ENCODE measurements at places on chromosomes 3 and 15.

DNA sequence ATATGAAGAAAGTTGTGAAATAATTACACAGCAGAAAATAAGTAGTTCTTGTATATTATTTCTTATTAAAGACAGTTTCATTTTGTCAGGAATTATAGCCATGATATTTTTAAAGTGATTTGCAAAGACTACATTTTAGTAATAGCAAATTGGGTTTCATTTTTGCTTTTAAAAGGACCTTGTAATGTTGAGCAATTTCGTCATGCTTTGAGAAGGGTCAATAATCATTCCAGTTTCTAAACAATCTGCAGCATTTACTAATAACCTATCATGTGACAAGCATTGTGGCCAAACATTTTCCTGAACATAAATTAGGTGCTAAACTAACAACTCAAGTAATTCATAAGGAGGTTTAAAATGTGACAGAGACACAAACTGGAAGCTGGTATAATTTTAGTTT is 214.4 kb upstream of the CBLB start:
- no peak for DNase-seq

DNA sequence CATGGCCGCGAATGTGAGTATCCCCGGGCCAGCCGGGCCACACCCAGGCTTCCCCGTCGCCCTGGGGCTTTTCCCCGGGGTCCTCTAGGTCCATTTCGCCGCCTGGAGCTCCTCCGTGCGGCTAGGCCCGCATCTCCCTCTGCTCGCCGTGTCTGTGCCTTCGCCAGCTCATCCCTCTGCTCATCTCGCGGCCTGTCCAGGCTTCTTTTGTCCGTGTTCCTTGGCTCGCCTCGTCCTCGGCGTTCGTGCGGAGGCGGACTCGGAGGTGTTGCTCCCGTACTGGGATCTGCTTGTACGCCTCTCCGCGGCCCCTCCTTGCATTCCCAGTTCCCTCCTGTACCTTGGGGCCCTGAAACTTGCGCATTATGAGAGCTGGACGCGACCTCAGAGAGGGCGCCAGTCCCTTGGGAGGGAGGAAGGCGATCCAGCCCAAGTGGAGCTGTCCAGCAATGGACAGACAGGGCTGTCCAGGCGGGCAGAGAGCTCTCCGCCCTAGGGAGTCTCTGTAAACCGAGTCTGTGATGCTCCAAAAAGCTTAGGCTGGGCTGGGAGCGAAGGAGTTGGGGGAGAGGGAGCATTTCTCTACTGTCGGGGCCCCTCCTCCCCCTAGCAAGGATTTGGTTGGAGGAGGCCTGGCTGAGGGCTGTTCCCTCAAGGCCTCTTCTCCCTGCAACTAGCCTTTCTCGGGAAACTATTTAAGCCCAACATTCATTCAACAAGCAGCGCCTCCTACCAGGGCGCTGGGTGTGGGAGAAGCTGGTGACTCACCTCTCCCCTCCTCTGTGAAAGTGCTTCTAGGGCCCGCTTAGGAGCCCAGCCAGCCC is 553 bp downstream of the TMEM43 start:
- peak; percentile 53 for DNase-seq

- no peak for DNase-seq
Measured at GRCh38 chr3:152497457-152497856, 228.7 kb downstream of the MBNL1 start.

DNA sequence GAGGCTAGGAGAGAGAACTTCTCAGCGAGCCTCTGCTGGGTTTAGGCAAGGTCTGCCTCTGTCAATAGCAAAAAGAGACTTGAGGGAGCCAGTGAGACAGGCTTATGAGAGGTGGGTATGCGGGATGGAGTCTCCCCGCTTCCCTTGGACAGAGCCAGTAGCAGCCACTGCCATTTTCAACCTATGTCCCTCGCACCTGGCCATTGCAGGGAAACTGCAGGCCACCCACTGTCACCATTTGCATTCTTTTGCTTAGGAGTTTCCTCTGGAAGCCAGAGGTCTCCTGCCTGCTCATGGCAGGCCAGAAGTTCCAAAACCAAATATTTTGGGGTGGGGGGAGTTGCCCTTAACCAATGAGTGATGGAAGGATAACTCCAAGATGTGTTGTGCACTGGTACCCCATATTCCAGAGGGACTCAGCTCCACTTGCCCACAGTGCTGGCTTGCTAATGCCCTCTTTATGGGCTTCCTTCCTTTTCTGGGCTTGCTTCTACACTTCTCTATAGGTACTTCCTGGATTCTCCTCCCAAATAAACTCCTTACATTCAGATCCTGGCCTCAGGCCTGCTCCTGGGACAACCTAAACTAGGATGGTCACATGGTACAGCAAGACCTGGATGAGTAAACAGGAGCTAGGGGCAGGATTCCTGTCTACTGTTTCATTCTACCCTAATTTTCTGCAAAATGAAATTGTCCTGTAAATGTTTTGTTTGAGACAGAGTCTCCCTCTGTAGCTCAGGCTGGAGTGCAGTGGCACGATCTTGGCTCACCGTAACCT is 108.9 kb upstream of the PROK2 start:
- DNase-seq: no peak

DNA sequence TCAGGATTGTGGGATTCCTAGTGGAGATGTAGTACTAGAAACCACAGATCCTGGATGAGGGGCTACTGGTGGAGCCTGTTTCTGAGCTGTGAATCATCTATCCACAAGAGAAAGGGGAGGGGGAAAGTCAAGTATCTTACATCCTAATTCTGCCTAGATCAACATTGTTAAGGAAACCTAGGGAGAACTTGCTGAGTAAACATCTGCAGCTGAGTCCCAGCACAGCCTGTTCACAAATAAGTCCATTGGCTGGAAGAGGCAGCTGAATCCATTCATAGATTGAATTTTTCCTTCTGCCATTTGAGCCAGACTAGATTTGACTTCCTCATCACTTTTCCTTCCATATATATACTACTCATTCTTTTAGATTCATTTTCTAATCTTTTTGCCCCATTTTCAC is 460.5 kb downstream of the TUSC7 start:
- DNase-seq: no peak

- DNase-seq: no peak
Measured at GRCh38 chr3:152346058-152346457, 77.3 kb downstream of the MBNL1 start.

GRCh38 chr3:128187495-128187894 is 34.2 kb downstream of the EEFSEC start:
- no peak for DNase-seq

GRCh38 chr3:67559029-67559605 is 95.3 kb downstream of the SUCLG2 start:
- no peak for DNase-seq

- DNase-seq: no peak
Measured at GRCh38 chr3:159964166-159964973, 24.3 kb upstream of the IL12A start.

- DNase-seq: no peak
Measured at GRCh38 chr15:60721707-60722106, 242.8 kb upstream of the ICE2 start.

DNA sequence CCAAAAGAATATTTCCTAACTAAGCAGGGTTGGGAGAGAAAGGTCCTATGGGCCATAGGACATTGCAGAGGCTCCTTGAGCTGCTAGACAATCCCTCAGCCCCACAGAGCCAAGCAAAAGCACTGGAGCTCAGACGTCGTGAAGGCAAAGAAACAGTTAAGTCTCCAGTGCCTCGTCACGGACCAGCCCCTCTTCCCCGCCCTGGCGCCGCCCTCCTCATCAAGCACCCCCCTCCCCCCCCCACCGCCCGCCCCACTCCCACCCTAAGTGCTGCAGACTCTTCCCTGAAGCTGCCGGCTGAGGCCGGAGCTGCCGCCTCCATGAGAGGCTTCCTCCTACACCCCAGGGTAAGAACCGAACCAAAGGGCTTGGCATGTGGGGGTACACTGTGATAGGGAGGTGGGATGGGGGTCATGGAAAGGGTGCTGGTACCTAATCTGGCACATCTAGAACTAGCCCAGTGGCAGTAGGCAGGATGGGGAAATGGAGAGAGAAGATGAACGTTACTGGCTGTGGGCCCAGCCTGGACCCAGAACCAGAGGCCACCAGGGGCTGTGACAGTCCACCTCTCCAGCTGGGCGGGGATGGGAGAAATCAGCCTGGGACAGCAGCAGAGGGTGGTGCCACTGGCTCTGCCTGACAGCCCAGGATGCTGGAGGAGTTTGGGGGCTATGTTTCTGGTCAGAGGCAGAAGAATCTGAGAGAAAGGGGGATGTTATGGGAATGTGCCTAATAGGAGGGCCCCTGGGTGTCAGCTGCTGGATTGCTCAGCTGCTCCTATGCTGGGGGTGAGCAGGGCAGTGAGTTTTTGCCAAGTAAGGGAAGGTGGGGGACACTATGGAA is at the start of gene MAP1A:
Gene MAP1A (plus strand): TSS at position 255 of the 843 bp plus-strand sequence. CDS start 3,866 bp downstream, outside the sequence.
- DNase-seq: no peak

DNA sequence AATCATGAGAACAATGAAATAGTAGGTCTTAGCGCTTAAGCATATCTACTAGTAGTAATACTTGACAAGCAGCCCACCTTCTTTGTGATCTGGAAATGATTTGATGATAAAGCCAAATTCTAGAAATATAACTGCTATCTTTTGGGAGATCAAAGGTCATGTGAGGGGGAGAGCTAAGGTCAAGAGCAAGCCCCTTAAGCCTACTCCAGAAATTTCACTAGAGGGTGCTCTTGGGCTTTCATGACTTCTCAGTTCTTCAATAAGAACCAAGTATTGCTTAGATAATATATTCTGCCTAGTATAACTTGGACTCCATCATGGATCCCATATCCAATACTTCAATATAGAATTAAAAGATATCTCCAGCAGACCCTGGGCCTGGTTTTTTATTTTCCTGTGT is 319.6 kb downstream of the ZBTB20 start:
- DNase-seq: no peak

- DNase-seq: no peak
Measured at GRCh38 chr3:147795418-147795817, 386.3 kb downstream of the ZIC1 start.

DNA sequence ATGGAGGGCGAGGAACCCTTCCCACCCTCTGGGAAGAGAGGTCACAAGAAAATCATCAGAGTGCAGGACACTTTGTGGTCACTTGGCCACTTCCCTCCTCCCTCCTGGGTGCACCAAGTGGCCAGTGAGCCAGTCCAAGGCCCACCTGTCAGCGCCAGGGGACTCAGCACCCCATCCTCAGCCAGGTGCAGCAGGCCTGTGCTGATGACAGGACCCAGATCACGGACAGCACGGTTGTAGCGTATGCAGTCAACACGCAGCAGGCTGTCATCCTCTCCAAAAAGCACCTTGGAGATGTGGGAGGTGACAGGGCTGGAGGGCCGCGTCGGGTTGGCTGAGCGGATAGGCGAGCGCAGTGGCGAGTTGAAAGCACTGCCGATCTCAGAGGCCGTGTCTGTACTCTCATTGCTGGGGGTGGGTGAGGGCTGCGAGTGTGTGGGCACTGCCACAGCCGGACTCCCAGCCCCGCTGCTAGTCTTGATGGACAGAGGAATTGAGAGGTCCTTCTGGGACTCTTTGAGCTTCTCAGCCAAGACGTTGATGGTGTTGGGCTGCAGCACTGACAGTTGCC is 41.5 kb downstream of the SEMA3G start:
- DNase-seq: no peak

DNA sequence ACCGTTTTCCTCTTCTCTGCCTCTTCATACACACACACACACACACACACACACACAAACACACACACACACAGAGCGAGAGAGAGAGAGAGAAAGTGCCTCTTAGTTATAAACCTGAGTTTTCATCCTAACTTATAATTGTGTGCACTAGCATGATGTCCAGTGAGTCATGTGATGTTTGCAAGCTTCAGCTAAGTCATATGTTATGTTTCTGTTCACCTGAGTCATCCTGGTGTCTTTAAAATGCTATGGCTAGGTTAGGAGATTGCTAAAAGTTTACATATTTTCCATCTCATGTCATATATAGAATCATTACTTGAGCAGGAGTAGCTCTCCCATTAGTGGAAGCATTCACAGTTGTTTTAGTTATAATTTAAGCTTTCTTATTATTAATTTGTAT is 155.8 kb downstream of the EPHA6 start:
- no peak for DNase-seq

DNA sequence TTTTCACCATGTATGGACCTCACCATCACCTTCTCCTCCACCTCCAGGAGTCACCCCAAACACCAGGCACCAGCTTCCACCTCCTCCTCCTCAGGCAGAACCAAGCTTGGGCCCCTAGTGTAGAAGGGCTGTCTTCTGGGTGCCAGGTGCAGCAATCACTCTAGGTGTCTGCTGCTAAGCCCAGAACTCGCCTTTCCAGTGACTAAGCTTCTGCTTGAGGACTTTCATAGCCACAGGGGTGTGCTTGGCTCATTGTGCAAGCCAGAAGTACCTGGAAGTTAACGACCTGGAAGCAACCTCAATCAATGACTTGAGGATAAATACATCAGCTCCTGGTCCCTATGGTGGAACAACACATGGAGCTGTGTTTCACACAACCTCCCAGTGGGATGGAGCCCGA is 49.8 kb upstream of the PXYLP1 start:
- no peak for DNase-seq

- DNase-seq: no peak
Measured at GRCh38 chr3:155394240-155394639, 100.8 kb upstream of the STRIT1 start.

DNA sequence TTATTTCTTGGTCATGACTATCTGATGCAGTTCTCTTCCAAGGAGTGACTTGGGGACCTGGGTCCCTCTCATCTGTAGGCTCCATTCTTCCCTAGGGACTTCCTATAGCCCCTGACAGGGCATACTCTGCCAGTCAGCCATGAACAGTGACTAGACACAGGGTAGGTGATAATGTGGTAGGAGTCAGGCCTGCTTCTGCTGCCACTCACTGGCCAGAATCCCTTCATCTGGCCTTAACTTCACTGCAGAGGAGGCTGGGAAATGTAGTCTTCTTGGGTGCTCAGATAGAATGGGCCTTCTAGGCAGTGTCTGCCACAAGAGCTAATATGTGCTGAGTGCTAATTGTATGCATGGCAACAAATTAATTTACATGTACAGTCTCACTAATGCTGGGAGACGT is 84.5 kb downstream of the CACNA2D3 start:
- DNase-seq: no peak

- no peak for DNase-seq
Measured at GRCh38 chr3:9467451-9467850, 70.0 kb downstream of the SETD5 start.

GRCh38 chr15:98441599-98441998 is 206.7 kb upstream of the IGF1R start:
- DNase-seq: no peak

GRCh38 chr3:32309654-32310242 is 71.3 kb downstream of the CMTM8 start:
- no peak for DNase-seq

DNA sequence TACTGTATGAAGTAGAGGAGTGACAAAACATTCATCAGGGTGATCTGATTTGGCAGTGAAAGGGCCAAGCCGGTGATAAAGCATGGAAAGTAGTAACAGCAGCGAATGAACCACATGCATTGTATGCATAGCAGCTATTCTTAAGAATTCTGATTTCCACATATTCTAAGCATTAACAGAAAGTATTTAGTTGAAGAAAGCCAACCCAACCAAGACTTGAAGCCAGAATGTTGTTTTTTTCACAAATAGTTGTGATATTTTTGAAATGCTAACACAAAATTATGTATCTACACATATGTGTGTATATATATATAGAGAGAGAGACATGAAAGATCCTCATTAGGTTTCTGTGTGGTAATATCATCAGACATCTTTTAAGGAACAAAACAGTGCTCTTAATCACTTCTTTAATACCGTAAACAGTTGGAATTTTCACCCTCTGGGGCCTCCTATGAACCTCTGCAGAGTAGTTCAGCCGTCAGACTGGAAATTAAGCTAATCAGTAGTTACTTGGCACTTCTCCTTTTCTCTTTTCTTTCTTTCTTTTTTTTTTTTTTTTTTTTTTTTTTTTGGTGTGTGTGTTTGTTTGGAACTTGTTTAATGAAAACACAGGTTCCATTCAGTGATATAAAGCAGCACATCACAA is 139.6 kb downstream of the CMSS1 start:
- no peak for DNase-seq

GRCh38 chr3:141191097-141191749 is 40.4 kb upstream of the PXYLP1 start:
- no peak for DNase-seq

Measured in stimulated activated CD8-positive, alpha-beta memory T cell treated with anti-CD3 and anti-CD28 coated beads, Interleukin-4, amount 100 ng/mL, for 4 hours (primary cell).